ENCODE measurements at places on chromosomes 7 and 10.

GRCh38 chr10:103576862-103577261 lies 83.4 kb downstream of the NEURL1 start:
- DNase-seq = no peak

GRCh38 chr10:11602919-11603523 lies 8.4 kb downstream of the USP6NL start:
- DNase-seq = no peak

DNA sequence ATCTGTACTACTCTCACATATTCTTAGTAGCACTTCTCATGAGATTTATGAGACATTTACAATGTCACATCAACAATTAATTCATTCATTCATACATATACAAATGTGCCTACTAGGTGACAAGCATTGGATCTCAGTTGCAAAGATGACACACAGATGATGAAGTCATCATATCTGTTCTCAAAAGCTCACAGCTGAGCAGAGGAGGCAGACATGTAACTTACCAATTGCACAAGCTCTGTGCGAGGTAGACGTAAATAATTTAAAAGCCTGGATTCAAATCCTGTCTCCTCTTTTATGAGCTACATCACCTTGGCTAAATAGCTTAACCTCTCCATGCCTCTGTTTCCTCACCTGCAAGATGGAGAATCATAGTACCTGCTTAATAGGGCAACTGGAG lies 109.4 kb upstream of the FAM133B start:
- DNase-seq = no peak

DNA sequence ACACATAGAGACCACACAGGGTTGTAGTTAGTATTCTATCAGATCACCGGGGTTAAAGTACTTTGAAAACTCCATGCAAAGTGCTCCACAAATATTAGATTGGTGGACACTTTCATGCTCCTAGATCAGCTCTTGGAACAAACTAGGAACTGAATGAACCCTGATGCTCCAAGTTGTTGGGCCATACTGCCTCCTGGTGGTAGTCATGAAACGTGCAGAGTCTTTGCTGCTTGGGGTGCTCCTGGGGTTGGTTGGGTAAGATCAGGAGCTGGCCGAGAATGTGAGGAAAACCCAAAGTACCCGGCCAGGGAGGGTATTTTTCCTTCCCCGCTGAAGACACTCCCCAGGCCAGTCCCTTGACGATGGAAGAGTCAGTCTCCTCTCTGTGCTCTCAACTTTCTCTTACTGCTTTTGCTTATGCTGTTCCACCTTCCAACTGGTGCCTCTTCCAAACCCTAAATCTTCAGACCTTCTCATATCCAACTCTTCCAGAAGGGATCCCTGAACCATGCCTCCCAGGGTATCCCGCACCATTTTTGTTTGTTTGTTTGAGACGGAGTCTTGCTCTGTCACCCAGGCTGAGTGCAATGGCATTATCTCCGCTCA lies 918 bp upstream of the RPEL1 start:
- DNase-seq = peak; percentile 26

GRCh38 chr10:87658321-87658795 lies 1.3 kb upstream of the PAPSS2 start:
- no peak for DNase-seq

DNA sequence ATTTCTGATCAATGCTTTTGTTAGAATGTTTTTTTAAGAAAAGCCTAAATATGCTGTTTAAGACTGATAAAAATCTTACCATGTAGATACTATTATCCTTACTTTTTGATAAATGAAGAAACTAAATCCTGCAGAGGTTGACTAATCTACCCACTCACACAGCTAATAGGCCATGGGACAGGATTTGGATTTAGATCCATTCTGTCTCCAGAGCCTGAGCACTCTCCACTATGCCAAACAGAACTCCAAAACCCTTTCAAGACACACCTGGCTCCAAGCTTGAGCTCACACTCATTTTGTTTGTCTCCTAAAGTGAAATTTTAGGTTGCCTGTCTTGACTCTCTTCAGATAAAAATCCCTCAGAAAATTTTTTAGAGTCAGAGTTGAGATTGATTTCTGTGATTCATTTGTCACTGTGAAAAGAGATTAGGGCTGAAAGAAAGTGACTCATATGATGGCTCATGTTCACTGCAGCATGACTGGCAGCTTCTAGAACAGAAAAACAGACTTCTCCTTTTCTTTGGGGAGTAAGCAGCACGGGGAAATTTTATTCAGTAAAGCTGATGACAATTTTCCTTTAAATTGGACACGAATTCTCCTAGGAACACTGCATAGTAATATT lies 132.3 kb upstream of the POT1 start:
- DNase-seq = no peak

All from stimulated activated CD4-positive, alpha-beta T cell treated with anti-CD3 and anti-CD28 coated beads, TNF-alpha, amount 100 ng/mL, for 48 hours (primary cell).